ENCODE measurements at places on chromosomes 4 and X.

DNA sequence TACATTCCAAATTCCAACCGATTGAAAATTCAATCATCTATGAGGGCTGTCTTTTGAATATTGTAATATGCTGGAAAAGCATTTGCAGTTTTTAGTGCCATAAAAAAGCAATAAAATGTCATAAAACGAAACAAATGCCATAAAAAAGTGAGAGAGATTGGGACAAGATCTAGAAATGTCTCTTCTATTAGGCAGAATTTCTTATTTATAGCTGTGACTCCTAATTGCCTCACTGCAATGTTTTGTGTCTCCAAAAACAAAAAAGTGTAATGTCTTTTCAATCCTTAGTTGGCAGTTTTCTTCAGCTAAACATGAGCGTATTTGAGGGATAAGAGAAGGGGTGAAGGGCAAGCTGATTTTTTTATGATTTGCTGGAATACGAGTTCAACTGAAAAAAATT, 153.9 kb downstream of the NAF1 start:
- no peak for DNase-seq

DNA sequence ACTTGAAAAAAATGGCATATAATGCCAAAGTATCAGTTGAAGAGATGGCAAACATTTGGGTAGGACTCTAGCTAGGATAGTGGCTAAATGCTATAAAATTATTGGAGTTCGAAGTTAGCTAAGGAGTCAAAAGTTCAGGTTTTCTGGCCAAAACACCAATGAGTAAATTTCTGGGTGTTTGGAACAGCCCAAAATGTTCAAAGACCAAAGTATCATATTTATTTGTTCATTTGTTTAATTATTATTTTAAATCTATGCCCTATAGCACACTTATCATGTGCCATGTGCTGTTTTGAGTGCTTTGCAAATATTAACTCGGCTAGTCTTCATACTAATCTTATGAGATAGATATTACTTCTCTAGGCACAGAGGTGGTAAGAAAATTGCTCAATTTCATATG, 285.5 kb downstream of the TEX13C start:
- DNase-seq = no peak

DNA sequence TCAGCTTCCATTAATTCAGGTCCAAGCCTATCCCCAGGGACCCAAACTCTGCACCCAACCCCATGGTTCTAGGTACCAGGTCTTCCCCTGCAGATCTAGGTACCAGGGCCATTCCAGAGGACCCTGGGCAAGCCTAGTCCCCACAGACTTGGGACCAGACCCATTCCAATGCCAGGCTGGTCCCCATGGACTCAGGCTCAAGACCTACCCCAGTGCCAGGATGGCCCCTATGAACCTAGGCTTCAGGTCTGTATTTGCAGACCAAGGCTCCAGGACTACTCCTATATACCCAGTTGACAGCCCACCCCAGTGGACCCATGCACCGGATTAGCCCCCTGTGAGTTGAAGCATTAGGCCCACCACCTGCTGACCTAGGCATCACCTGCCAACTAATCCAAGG, 8.9 kb downstream of the MTHFD2L start:
- no peak for DNase-seq

- no peak for DNase-seq
Observed at GRCh38 chrX:68431836-68432235, 1.5 kb downstream of the OPHN1 start.

DNA sequence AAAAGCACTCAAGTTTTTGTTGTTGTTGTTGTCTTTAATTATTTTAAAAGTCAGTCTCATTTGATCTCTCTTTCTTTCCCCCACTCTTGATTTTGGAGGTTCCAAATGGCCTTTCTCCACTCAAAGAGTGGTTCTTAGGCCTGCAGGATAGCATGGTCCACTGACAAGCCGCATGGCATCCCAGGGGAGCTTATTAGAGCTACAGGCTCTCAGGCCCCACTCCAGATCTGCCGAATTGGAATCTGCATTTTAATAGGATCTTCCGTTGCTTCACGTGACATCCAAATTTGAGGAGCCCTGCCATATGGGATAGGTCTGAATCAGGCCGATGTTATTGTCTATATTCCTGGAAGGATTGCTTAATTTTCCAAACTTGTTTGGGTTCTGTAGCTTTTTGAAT, 72.1 kb downstream of the CPE start:
- no peak for DNase-seq

GRCh38 chr4:16896881-16897750, 1.3 kb downstream of the LDB2 start:
- DNase-seq = peak; percentile 62

GRCh38 chr4:72313121-72313520, 255.9 kb downstream of the ADAMTS3 start:
- DNase-seq = no peak

DNA sequence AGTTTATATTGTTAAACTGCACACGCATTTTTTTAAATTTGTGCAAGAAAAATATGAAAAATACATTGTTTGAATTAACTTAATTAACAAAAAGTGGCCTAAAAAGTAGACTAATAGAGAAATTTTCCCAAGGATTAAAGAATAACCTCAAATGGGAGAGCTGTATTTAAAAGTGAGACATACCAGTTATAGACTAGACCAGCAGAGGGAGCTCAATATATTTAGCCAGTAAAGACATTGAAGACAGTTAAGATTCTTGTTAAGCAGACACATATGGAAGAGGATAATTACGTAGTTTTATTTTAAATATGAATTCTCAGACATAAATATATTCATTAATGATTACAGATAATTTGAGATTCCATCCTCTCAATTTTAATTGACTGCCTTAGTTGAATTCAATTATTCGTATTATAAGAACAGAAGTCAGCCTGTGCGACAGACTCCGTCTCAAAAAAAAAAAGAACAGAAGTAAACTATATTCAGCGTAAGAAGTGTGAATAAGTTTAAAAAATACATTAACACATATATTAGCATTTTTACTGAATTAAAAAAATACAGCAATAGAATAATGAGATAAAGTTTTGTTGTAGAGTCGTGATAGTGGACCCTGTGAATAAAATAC, 64.8 kb downstream of the GLRA3 start:
- peak; percentile 91 for DNase-seq

DNA sequence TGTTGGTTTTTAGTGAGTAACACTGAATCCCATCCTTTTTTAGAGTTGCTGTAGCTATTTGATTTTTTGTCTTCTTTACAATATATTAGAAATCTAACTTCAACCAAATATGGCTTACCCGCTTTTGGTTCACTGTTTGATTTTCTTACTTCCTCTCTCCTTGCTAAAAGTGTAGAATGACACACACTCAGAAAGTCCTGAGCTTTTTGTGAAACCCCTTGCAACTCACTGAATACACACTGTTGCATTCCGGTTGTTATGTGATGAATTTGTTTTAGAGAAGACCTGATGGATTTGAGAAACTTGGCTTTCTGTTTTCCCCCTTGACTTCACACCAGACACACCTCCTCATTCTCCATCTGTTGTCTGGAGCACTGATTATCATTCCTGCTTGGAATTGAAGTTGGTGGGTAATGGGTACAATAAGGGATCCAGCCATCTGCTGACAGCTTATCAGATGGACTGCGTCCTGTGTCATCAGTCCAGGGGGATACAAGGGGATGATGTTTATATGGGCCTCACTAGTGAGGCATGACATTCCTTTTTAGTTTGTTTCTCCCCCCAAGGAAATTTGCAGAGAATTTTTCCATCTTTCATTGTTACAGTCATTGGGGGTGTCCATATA, 5.2 kb downstream of the TMEM164 start:
- DNase-seq = no peak

DNA sequence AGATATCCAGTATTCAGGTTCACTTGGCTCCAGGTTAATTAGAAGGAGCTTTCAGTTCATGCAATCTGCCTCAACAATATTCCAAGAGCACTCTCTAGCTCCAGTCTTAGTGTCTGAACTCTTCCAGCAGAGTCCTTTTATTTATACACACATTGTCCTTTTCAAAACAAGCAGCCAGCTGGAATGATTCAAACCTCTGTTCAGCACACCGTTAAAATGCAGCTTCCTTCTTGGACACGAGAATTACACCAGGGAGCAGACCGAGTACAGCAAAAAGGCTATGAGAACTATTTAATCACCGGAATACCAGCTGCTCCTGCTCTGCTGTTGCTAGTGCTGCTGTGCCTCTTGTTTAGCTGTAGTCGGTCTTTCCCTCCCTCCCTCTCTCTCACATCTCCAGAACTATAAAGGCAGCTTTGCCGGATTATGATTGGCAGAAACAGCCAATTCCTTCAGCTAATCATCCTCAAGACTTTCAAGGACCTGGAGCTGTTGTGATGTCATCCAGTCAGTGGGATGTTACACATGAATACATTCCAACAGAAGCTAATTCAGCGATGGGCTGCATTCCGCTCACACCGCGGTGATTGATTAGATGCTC, at the start of gene NDST4:
Gene NDST4, minus strand, starts transcription at position 115 of the 601 bp plus-strand sequence. CDS start 36,584 bp downstream, outside the sequence.
- peak; percentile 76 for DNase-seq

DNA sequence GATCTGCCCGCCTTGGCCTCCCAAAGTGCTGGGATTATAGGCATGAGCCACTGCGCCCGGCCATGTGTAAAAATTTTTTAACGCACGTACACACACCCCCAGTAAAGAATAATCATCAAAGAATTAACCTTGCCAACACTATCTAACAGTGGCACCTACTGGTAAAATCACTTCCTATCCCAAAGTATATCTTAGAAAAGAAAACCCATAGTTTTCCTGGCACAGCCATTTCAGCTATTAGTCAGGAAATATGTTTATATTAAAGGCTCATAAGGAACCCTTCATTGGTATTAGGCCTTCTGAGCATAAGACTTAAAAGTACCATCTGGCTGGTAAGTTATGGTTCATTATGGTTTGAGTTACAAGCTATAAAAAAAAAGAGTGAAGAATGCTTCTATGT, 14.1 kb downstream of the S100G start:
- no peak for DNase-seq

DNA sequence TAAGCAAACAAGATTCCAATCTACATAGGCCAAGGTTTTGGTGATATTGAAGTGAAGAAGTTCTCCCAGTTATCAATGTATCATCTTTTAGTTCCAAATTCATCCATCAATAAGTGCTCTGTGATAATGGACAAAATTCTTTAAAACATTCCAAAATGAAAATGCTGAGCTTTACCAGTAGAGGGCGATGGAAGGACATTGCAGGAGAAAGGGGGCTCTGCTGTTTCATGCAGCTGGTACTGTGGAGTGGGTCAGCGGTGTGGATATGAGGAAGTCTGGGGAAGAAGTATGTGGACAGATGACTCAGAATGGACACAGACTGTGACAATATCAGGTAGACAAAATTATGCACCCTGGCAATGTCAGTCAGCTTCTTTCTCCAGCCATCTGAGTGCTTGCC, 46.6 kb upstream of the HS6ST2 start:
- DNase-seq = no peak

GRCh38 chr4:7366180-7366945, 68.4 kb downstream of the PSAPL1 start:
- no peak for DNase-seq

GRCh38 chr4:144185086-144185485, 44.6 kb upstream of the GYPA start:
- DNase-seq = no peak

- DNase-seq = no peak
Observed at GRCh38 chr4:80615099-80615498, 279.6 kb downstream of the CFAP299 start.

- no peak for DNase-seq
Observed at GRCh38 chrX:74902806-74903205, 22.4 kb downstream of the NEXMIF start.

GRCh38 chr4:134754301-134755019, 552.9 kb upstream of the PABPC4L start:
- DNase-seq = no peak

GRCh38 chr4:161448550-161449180, 715.1 kb downstream of the FSTL5 start:
- no peak for DNase-seq

DNA sequence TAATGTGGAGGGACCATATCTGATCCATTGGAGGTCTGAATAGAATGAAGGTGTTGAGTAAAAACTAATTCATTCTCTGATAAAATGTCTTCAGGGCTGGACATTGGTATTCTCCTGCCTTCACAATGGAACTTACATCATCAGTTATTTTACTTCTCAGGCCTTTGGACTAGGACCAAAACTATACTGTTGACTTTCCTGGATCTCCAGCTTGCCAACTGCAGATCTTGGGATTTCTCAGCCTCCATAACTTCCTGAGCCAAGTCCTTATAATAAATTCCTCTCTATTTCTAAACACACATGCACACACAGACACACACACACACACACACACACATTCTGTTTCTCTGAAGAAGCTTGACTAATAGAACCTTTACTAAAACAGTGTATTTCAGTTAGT, 1858.6 kb upstream of the ADGRL3 start:
- no peak for DNase-seq

- no peak for DNase-seq
Observed at GRCh38 chr4:114284629-114285028, 305.2 kb upstream of the ARSJ start.

GRCh38 chrX:136214551-136214950, 36.6 kb downstream of the MAP7D3 start:
- no peak for DNase-seq

- DNase-seq = no peak
Observed at GRCh38 chr4:77913348-77913747, 50.7 kb downstream of the MRPL1 start.

DNA sequence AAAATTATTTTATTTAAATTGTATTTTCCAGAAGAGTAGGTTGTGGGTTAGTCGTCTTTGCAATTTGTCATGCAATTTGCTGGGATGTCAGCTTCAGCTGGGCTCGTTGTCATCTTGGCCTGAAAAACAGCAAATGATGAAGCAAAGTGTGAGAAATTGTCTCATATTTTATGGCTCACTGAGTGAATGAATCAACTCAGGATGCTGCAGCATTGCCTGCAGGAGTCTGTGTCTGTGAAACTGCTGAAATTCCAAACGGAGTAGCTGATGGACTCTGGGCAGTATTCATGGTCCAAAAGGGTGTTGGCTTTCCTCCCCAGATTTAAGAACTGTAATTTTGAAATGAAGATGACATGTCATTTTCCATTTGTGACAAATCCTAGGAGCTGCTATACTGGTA, 37.2 kb downstream of the CXCL8 start:
- DNase-seq = peak; percentile 23

Measured in spinal cord (tissue), 10 donors.